Stimulated activated CD8-positive, alpha-beta memory T cell treated with anti-CD3 and anti-CD28 coated beads, Interleukin-12 subunit alpha, Interleukin-12 subunit beta, amount 100 ng/mL, for 4 hours (primary cell): ENCODE measurements at places on chromosomes 4 and X.

- DNase-seq: no peak
Observed at GRCh38 chr4:109294006-109294405, 8.5 kb downstream of the COL25A1 start.

- no peak for DNase-seq
Observed at GRCh38 chrX:49761481-49761880, 65.7 kb upstream of the PAGE1 start.

DNA sequence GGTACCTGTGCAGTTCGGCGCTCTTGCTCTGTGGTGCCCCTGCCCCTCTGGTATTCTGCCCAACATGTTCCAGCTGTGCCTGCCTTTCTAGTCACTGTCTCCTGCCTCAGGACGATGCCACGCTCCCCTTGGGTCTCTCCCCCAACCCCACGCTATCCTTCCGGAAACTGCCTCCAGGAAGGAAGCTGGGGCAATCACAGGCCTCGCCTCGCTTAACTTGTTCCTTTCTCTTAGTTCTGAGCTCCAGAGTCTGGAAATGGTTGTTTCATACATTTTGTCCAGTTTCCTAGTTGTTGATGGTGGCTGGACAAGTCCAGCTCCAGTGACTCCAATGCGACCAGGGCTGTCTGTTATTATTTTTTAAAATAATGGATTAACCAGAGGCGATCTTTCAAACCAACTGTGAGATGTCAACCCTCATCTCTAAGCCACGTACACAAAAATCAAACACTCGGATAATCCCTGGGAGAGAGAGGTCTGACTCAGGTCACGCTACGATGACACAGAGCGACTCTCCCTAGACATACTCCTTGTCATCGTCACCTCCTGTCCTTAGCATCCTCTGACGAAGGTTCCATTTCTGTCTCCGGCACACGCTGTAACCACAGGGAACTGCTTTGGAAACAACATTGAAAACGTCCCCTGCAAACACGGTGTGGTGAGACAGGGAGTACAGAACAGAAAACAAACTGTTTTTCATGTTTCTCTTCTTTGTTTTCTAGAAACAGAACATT is 62.5 kb downstream of the ABLIM2 start:
- DNase-seq: no peak

- no peak for DNase-seq
Observed at GRCh38 chrX:10381193-10381592, 224.4 kb downstream of the CLCN4 start.

GRCh38 chrX:87808576-87809243 is 291.1 kb downstream of the KLHL4 start:
- DNase-seq: no peak

- DNase-seq: no peak
Observed at GRCh38 chr4:43456383-43456782, 563.9 kb downstream of the GRXCR1 start.

DNA sequence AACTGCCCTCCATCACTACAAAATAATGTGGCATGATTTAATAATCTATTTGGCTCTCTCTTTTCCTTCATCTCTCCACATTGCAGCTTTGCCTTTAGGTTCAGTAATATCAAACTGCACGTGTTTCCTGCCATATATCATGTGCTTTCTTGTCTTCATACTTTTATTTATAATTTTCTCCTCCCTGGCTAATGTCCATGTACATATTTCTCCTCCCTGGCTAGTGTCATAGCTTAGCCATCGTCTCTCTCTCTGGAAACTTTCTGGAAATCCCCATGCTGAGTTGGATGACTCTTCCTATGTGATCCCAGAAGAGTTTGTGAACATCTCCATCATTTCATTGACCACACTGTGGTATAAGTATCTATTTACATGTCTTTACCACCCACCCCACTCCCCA is 21.3 kb upstream of the PDGFC start:
- no peak for DNase-seq

DNA sequence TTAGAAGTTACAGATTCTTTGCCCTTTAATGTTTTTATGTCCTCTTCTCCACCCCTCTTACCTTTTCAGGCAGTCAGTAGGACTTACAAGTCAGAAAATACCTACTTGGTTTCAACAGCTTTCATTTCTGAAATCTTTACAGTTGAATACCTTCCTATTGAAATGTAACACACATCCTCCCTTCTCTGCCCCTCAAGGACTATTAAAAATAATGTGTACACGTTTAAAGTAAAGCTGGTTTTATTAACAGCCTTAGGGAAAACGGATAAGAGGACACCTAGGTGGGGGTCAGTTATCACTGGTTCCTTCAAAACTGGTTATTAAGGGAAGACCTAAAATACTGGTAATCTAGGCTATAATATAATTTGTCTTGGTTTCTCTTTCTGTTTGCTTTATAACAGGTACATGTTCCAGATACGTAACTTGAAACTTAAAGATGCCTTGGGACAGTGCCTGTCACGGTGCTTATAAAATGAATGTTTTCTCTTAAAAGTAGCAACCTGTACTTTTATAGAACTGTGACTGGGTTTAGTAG is 1.8 kb downstream of the CCSER1 start:
- DNase-seq: no peak

GRCh38 chr4:53676402-53676871 is 85.2 kb upstream of the LNX1 start:
- no peak for DNase-seq

- DNase-seq: no peak
Observed at GRCh38 chrX:119690921-119691716, 1.8 kb downstream of the SEPTIN6 start.

GRCh38 chrX:134971926-134972325 is 18.9 kb upstream of the SMIM10 start:
- no peak for DNase-seq

- DNase-seq: no peak
Observed at GRCh38 chr4:23770011-23770410, 119.8 kb downstream of the PPARGC1A start.
